ENCODE measurements at places on chromosomes 16 and 17.

DNA sequence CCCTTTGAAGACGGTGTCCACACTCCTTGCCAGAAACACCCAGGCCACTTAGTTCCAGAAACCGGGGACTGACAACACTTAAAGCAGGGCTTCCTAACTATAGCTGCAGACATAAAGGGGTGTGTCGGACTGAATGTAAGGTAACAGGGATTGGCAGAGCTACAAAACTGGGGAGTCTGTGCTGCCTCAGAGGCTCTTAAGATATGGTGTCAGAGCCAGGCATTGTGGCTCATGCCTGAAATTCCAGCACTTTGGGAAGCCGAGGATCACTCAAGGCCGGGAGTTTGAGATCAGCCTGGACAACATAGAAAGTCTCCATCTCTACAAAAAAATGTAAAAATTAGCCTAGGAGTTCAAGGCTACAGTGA, 14.2 kb upstream of the NLRC3 start:
- no peak for DNase-seq

DNA sequence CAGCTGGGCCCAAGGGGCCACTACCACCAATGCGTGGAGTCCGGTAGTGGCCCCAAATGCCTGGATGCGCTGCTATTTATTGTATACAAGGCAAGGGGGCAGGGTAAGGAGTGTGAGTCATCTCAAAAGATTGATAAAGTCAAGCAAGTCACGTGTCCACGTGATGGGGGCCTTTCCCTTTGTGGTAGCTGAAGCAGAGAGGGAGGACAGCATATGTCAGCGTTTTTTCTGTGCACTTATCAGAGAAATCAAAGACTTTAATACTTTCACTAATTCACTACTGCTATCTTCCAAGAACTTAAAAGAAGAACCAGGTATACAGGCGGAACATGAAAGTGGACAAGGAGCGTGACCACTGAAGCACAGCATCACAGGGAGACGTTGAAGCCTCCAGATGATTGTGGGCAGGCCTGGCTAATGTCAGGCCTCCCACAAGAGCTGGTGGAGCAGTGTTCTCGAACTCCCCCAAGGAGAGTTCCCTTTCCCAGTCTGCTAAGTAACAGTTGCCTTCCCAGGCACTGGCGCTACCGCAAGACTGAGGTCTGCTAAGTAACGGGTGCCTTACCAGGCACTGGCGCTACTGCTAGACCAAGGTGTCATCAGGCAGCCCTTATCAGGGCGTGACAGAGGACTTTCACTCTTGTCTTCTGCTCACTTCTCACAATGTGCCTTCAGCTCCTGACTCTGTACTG, 10.8 kb upstream of the ASB16 start:
- DNase-seq, result no peak

DNA sequence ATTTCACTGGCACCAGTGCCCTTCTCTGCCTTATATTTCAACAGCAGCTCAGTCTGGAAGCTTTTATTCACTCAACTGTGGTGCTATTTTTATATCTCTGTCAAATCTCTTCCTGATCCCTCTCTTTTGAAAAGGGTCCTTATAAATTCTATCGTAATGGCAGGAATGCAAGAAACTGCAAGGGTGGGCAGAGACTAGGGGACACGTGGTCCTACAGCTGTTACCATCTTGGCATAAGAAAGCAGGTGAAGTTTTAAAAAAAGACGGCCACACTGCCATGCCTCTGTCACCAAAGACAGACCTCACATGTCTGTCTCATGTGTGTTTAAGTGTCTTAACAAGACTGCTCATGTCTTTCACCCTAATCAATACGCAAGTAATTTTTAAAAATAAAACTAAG, 368.4 kb upstream of the CDH11 start:
- no peak for DNase-seq

DNA sequence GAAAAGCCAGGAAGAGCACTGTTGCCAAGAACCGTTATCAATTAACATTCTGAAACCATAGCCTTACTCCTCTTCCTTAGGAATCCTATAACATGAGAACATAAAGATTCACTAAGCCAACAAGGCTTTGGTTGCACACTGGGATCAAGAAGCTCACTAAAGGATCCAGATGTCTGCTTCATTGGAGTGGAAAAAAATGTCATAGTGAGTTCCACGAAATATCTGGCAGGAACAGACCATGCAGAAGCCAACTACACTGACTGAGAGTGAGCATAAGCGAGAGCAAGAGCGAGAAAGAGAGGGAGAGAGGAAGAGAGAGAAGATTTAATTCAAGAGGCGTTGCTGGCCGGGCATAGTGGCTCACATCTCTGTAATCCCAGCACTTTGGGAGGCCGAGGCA, 13.4 kb upstream of the MEIOC start:
- DNase-seq, result no peak

DNA sequence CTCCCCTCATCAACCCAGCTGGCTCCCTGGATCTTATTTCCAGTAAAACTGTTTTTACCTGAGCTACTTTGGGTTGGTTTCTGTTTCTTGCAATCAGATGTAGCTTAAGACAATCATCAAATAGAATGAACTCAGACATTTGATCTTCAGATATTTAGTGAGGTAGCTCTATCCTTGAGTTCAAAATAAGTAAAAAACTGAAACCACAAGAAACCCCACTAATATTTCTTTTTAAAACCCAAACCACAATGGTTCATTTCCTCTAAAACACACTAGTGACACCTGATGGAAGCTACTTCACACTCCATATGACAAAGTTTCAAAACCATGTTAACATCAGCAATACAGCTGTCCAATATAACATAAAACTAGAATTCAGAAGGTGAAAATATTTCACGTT, 37.8 kb downstream of the CACNG1 start:
- DNase-seq, result no peak

DNA sequence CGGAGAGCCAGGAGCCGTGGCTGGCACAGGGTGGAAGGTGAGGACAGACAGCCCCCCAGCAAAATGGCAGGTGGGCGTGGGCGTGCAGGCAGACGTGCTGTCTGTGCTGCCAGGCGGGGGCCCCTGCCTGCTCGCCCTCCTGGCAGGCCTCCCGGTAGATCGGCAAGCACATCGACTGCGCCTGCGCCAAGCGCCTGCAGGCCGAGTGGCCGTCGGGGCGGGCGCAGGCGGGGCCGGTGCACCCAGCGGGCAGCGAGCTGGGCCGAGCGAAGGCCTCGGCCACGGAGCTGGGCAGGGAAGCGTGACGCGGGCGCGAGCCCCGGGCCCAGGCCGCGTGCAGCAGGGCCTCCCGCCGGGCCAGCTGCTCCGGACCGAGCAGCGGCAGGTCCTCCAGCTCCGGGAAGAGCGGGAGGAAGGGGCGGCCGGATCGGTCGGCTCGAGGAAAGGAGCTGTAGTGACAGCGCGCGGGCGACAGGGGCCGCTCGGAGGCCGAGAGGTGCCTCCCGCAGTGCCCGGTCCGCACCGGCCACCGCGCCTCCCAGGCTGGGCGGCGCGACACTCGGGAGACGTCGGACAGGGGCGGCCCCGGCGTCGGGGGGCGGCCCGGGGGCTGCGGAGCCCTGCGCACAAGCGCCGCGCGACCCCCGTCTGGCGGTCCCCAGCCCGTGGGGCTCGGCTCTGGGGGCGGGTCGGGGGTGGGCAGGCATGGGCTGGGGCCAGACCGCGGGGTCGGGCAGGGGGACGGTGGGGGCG, 16.9 kb downstream of the GRIN2C start:
- peak; percentile 78 for DNase-seq

DNA sequence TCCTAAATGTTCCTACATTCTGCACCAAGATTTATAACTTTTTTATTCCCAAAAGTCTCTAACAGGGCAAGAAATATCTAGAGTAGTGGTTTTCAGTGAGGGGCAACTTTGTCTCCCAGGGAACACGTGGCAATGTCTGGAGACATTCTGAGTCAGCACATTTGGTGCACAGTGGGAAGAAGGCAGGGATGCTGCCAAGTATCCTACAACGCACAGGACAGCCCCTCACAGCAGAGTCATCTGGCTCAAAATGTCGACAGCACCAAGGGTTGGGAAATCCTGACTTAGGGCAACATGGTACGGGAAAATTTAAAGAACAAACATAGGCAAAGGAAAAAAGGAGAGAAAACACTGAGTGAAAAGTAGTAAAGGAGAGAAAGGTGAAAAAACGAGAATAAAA, 61.8 kb downstream of the SMG6 start:
- no peak for DNase-seq

DNA sequence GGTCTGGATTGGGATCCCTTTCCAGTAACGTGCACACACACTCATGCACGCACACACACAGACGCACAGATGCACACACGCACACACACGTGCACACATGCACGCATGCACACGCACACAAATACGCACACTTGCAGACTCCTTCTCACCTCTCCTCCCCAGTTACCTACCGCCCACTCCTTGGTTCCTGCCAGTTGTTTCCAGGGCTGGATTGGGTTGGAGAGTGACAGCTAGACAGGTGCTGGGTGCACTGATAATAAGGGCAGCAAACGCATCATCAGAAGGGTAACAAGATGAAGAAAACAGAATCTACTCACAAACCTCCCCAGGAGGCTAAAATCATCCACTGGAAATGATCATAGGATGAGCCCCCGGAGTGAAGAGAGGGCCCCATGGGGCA, 45.0 kb downstream of the HSBP1 start:
- DNase-seq, result no peak

- DNase-seq, result no peak
Measured at GRCh38 chr17:81491181-81491581, 21.4 kb downstream of the ACTG1 start.
